Neural crest cell (in vitro differentiated cells): ENCODE measurements at places on chromosomes 13 and 19. TPM values are rescaled to one million over a fixed set of nuclear protein-coding genes. Genes with fewer than 3 reads are reported as not detected.

FXYD7 gene
- total RNA-seq, result 1.1 and 1.4 TPM in 2 replicates

TMEM238 gene
- 0.40 and 0.71 TPM in 2 replicates for total RNA-seq

C19orf67 gene
- total RNA-seq, result not detected in 2 replicates

- peak; percentile 14 for DNase-seq
- H3K36me3 ChIP-seq, result no peaks in the 10 kb centered on the region
- no peak overlapping the region for H3K4me3 ChIP-seq
- no peaks in the 10 kb centered on the region for H3K27me3 ChIP-seq
These were observed 107.4 kb upstream of the SLC7A1 start for GRCh38 chr13:29702912-29703351.

DNA sequence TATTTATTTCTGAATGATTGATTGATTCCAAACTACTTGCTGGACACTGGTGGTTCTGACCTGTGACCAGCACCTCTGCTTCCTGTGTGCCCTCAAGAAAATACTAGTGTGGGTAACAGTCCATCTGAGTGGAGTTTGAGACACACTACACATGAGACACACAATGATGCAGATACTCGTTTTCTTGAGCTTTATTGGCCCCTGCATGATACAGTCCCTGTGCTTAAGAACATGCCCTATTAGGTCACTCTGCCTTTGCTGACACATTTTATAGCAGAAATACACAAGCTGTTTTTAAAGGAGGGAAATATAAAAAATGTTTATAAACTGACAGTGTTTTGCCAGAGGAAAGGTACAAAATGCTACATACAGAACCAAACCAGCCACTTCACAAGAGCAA, 126.9 kb downstream of the STK24 start:
- DNase-seq, result no peak
- H3K4me1 ChIP-seq, result peaks cover 40% of the 10 kb centered on the region
- H3K36me3 ChIP-seq, result peaks cover 23% of the 10 kb centered on the region
- peaks cover 2% of the 10 kb centered on the region for H3K27me3 ChIP-seq
- peak overlapping the region; percentile 16 for H3K4me3 ChIP-seq
- H3K27ac ChIP-seq, result no peak overlapping the region

GRCh38 chr13:87821512-87821911, 150.3 kb downstream of the SLITRK5 start:
- H3K4me1 ChIP-seq, result no peaks in the 10 kb centered on the region
- no peaks in the 10 kb centered on the region for H3K27me3 ChIP-seq
- no peak for DNase-seq
- H3K4me3 ChIP-seq, result no peak overlapping the region

DNA sequence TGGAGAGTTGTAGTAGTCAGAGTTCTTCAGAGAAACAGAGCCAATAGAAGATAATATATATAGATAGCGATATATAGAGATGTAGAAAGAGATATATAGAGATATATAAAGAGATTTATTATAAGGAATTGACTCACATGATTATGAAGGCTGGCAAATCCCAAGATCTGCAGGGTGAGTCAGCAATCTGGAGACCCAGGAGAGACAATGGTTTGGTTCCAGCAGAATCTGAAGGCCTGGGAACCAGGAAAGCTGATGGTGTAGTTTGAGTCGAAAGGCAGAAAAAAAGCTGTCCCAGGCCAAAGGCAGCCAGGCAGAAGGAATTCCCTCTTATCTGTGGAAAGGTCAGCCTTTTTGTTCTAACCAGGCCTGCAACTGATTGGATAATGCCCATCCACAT, 194.1 kb downstream of the NUFIP1 start:
- no peaks in the 10 kb centered on the region for H3K4me1 ChIP-seq
- no peaks in the 10 kb centered on the region for H3K27me3 ChIP-seq
- DNase-seq, result no peak
- H3K4me3 ChIP-seq, result no peak overlapping the region

- H3K4me3 ChIP-seq, result no peak overlapping the region
- peaks cover 6% of the 10 kb centered on the region for H3K36me3 ChIP-seq
- H3K27ac ChIP-seq, result no peak overlapping the region
- no peak for DNase-seq
- H3K27me3 ChIP-seq, result no peaks in the 10 kb centered on the region
- H3K4me1 ChIP-seq, result no peaks in the 10 kb centered on the region
These were observed 28.7 kb downstream of the CYP4F2 start for GRCh38 chr19:15869109-15869555.

GRCh38 chr13:39670445-39670844, 15.0 kb downstream of the COG6 start:
- DNase-seq, result no peak
- H3K27ac ChIP-seq, result no peak overlapping the region
- peaks cover 5% of the 10 kb centered on the region for H3K36me3 ChIP-seq
- H3K27me3 ChIP-seq, result no peaks in the 10 kb centered on the region

DNA sequence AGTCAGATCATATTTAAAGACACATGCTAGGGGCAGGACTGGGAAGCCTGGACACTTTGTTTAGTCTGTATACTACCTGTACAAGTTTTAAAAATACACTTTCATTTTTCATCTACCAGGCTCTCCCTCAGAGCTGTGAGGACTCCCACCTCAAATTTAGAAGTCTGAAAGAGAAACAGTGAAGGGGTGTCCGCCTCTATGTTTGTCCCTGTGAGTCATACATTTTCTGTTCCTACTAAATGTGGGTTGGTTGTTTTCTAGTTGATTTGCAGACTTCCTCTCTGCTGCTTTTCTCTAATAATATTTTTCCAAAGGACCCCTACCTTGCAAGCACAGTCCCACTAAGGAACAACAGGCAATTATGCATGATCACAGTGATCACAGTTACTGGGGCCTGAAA, 110.5 kb downstream of the ENOX1 start:
- no peak overlapping the region for H3K4me3 ChIP-seq
- no peaks in the 10 kb centered on the region for H3K27me3 ChIP-seq
- H3K27ac ChIP-seq, result no peak overlapping the region
- H3K36me3 ChIP-seq, result no peaks in the 10 kb centered on the region

DNA sequence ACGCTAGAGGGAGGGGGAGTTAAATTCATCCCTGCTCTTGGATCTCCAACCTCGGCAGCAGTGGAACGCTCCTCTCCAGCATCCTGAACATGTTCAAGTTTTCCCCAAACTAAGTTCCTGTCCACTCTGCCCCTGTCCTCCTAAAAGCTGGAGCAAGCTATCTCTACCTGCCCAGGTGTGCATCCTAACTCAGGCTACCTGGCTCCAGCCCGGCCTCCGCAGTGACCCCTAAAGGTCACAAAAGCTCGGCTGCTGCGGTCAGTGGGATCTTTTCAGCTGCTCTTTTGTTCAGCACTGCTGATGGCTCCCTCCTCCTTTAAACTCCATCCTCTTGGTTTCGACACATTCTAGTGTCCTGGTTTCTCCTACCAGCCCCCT, 1.4 kb downstream of the DCUN1D2 start:
- H3K4me3 ChIP-seq, result peak overlapping the region; percentile 95
- no peaks in the 10 kb centered on the region for H3K36me3 ChIP-seq
- no peaks in the 10 kb centered on the region for H3K27me3 ChIP-seq
- peaks cover 45% of the 10 kb centered on the region for H3K4me1 ChIP-seq
- no peak for DNase-seq

GRCh38 chr13:26236296-26236695, 14.2 kb upstream of the RNF6 start:
- peaks cover 17% of the 10 kb centered on the region for H3K27me3 ChIP-seq
- H3K36me3 ChIP-seq, result no peaks in the 10 kb centered on the region
- no peak overlapping the region for H3K27ac ChIP-seq
- H3K4me3 ChIP-seq, result no peak overlapping the region

- H3K36me3 ChIP-seq, result no peaks in the 10 kb centered on the region
- H3K27ac ChIP-seq, result no peak overlapping the region
- DNase-seq, result no peak
- H3K27me3 ChIP-seq, result no peaks in the 10 kb centered on the region
- H3K4me3 ChIP-seq, result no peak overlapping the region
These were observed 10.9 kb downstream of the SETDB2 start for GRCh38 chr13:49455007-49455398.

GRCh38 chr19:18795540-18795939, 4.4 kb upstream of the COMP start:
- no peaks in the 10 kb centered on the region for H3K4me1 ChIP-seq
- H3K36me3 ChIP-seq, result no peaks in the 10 kb centered on the region
- H3K4me3 ChIP-seq, result no peak overlapping the region
- no peak overlapping the region for H3K27ac ChIP-seq
